NCI-H1092 treated with DMSO at 0.1 percent for 48 hours (cell line): ENCODE measurements at places on chromosomes 2 and 18.

DNA sequence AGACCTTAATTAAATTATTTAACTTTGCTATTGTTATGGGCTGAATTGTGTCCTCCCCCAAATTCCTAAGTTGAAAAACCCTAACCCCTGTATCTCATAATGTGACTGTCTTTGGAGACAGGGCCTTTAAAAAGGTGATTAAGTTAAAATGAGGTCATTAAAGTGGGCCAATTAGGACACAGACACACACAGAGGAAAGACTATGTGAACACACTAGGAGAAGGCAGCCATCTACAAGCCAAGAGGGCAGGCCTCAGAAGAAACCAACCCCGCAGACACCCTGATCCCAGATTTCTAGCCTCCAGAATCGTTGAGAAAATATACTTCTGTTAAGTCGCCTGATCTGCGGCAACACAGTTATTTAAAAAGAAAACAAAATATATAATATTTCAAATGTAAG lies 6.4 kb downstream of the STK17B start:
- DNase-seq = no peak

- DNase-seq = no peak
Observed at GRCh38 chr2:142975239-142975638, 97.8 kb downstream of the KYNU start.

DNA sequence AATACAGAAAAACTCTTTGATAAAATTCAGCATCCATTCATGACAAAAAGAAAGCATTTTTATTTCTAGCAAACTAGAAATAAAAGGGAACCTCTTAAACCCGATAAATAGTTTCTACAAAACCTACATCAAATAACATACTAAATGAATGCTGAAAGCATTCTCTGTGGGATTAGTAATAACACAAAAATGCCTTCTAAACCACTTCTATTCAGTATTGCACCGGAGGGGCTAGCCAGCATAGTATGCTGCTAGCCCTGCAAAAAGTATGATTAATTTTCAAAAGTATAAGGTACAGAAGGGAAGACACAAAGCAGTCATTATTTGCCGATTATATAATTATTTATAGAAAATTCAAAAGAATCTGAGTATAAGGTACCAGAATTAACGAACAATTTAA lies 145.2 kb downstream of the DTNB start:
- no peak for DNase-seq

- DNase-seq = no peak
Observed at GRCh38 chr2:174573621-174574081, 24.0 kb downstream of the WIPF1 start.

DNA sequence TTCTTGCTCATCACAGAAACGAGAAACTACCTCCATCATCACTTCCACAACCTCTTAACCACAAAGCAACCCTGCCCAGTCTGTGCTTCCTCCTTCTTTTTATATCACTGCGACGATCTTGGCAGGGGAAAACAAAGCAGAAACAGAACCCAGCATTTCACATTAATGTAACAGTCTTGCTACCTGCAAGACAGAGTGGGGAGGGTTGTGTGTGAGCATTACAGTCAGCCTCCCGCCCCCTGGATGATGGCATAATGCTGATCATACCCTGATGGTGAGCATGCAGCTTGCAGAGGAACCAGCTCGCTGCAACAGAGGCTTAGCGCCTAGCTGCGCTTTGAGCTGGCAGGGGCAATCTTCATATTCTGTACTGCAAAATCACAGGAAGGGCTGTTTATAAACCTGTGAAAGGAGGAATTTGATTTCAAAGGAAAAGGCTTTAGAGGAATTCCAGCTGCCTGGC lies 376.1 kb downstream of the IRS1 start:
- DNase-seq = no peak

- no peak for DNase-seq
Observed at GRCh38 chr2:65545837-65546805, 113.7 kb upstream of the SPRED2 start.

GRCh38 chr18:25815659-25816058 lies 274.8 kb downstream of the SS18 start:
- DNase-seq = no peak

DNA sequence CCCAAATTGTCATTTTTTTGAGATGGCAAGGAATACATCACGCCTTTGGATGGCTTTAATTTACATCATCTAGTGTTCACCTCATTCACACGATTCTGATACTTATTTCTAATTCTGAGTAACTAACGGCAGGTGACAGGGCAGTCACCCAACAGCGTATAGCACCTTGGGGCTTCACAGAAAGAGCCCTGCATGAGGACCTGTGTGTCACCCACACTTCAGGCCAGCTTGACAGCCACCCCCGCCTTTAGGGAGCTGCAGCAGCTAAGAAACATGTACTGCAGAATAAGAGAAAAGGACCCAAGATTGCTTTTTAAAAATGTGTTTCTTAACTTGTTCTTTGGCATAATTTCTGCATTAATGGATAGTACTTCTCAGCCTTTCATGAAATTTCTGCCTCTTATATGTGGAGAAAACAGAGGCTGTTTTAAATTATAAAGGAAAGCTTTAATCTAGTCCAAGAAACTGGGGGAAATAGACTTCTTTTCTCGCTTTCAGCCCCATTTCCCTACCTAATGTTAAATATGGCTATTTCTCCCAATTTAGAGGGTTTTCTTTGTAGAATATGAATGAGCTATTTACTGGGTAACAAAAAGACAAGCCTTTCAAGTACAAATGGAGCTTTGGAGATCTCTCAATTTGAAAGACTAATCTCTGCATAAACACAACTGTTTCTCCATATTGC lies 245.1 kb downstream of the LDLRAD4 start:
- no peak for DNase-seq

DNA sequence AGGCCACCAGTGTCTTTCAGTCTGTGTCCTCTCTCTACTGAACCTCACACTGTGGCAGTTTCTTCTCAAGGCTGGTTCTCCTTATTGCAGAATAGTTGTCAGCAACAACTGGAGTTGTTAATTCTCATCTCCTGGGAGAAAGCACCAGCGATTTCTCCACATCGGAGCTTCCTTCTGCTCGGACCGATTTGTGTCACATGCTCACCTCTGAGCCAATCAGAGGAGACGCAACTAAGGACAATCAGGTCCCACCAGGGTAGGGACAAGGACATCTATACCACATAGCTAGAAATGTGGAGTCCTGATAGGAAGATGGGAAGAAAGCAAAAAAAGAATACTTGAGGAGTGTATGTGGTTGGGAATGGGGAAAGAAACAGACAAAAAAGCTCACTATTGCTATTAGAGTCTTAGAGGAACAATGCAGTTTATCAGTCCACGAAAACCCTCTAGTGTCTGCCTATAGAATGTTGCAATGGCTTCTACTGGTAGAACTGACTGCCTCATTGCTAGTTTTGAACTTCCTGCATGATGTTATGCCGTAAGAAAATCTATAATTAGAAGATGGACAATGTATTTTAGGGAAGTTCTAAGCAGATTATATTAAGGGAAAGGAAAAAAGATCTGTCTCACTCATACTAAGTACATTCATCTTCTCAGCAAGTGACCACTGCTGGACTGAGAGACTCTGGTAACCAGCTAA lies 169.7 kb downstream of the CDCA7 start:
- DNase-seq = no peak

GRCh38 chr2:102025016-102025501 lies 33.3 kb downstream of the IL1R2 start:
- no peak for DNase-seq

GRCh38 chr2:188308483-188308882 lies 16.8 kb downstream of the GULP1 start:
- no peak for DNase-seq

DNA sequence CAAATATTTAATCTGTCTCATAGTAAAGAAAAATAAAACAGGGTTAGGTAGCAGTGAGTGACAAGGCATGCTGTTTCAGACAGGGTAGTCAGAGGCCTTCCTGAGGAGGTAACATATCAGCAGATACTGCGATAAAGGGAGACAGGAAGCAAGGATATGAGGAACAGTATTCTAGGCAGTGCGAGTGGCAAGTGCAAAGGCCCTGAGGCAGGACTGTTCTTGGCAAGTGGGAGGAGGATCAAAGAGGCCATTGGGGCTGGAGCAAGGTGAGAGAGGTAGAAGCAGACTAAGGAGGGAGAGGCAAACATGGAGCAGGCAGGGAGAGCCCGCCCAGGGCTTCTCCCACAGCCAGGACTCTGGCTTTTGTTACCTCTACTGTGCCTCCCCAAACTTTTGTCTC lies 33.6 kb downstream of the GAD1 start:
- DNase-seq = no peak

DNA sequence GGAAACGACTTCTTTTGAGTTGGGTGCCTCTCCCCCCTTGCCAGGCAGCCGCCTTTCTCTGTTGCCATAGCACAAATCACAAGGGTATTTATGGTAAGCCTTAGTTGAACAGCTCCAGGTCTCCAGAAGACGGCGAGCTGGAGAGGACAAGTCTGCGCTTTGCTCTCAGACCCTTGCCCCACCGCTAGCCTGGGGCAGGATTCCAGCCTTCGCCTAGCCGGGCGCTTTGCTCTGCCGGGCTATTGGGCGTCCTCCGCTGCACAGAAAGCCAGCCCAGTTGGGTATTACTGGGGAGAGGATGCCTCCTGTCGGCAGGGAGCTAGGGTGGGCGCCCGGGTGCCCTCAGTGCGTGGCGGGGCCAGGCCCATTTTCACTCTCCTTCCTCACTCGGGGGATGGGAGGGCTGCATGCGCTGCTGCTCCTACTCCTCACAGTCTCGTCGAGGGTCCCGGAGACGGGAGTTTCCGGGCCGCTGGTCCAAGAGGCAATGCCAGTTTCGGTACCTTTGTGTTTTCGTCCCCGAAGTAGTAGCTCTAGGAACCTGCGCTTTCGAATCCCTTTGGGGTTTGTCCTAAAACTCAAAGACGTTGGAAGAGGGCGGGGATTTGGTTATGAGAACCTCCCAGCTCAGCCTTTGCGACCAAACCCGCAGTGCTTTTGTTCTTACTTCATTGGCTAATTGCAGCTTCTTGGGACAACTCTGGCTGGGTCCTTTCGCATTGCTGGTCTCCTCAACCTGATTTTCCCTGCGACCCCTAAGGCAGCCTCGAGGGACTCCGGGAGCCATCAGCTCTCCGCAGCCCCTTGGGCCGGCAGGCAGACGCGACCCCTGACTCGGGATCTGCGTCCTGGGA lies 3.6 kb upstream of the DLX2 start:
- peak; percentile 46 for DNase-seq

GRCh38 chr2:160363055-160363454 lies 130.6 kb downstream of the RBMS1 start:
- DNase-seq = no peak

- no peak for DNase-seq
Observed at GRCh38 chr18:48477348-48477747, 61.5 kb upstream of the CTIF start.

GRCh38 chr2:74843899-74844298 lies 10.0 kb downstream of the HK2 start:
- no peak for DNase-seq

DNA sequence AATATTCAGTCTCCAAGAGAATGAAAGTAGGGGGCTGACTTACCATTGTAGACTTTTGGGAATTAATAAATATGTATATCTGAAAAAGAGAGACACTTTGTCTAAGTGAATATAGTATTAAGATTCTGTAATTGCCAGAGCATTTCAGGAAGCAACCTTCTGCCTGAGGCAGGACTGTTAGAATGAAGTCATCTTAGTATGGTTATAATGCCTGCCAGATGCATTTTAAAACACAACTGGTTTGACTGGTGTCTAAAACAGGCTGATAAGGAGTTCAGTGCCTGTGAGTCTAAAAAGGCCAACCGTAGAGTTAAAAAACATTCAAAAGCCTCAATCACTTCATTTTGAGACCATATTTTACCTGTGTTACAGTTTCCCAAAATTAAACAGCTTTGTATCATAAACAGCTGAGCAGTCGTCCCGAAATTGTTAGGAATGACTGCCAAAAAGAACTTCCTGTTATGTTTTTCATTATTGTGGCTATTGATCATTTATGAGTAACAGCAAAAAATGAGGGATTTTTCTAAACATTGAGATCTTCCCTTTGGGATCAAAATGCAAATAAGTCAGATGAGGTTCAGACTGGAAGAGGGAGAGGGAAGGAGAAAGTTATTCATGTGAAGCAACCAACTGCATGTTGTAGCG lies 443.9 kb downstream of the PID1 start:
- no peak for DNase-seq

- peak; percentile 44 for DNase-seq
Observed at GRCh38 chr2:53786352-53786704, 425 bp downstream of the ASB3 start.
